ENCODE measurements at places on chromosomes 5 and 9.

DNA sequence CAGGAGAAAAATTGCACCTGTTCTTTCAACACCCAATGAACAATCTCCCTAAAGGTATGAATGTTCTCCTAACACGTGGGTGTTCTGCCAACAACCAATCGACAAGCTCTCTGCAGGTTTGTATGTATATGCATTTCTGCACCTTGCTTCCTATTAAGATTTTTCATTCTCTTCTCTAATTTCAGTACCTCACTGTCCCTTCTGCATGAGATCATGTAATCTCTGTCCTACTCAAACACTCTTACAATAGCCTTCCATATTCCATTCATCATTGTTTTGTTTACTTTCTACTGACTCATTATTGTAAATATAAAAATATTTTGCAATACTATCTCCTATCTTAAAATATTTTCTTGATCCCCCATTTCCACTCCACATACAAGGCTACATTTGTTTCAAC, 382.0 kb downstream of the CDH12 start:
- no peak for DNase-seq

DNA sequence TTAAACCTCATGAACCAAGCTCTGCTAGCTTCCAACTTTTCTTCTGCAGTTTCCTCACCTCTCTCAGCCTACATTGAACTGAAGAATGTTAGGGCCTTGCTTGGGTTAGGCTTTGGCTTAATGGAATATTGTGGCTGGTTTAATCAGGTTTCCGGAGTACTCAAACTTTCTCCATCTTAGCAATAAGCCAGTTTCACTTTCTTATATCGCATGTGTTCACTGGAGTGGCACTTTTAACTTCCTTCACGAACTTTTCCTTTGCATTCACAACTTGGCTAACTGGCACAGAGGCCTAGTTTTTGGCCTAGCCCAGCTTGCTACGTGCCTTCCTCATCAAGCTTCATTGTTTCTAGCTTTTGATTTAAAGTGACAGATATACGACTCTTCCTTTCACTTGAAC, 81.0 kb upstream of the MAST4 start:
- no peak for DNase-seq

- DNase-seq = no peak
Observed at GRCh38 chr9:33170464-33171415, 3.6 kb upstream of the B4GALT1 start.

DNA sequence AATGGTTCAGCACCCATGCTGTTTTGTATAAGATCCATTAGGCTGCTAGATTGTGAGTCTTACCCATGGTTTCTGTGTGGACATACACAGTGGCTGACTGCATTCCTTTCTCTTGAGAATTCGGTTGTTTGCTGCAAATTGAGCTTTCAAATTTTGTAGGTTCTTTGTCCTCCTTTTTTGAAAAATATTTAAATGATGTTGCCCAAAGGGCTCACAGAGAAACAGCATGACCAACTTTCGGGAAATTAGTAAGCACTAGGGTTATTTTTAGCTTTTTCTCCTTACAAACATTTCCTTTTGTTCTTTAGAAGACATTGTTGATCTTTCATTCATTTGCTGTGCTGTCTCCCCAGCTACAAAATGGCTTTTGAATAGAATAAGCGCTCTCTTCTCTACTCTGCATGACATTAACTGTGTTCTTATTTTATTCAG, 79.4 kb downstream of the NLN start:
- DNase-seq = no peak

DNA sequence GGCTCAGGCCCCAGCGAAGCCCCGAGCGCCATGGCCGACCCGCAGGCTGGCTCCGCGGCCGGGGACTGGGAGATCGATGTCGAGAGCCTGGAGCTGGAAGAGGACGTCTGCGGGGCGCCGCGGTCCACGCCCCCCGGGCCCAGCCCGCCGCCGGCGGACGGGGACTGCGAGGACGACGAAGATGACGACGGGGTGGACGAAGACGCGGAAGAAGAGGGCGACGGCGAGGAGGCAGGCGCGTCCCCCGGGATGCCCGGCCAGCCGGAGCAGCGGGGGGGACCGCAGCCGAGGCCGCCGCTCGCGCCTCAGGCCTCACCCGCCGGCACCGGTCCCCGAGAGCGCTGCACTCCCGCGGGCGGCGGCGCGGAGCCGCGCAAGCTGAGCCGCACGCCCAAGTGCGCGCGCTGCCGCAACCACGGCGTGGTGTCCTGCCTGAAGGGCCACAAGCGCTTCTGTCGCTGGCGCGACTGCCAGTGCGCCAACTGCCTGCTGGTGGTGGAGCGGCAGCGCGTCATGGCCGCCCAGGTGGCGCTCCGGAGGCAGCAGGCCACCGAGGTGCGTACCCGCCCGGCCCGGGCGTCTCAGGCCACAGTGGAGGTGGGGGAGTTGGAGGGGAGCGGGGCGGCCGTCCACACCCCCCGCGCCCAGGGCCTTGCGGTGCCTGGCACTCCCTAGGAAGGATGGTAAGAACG, 1.6 kb downstream of the DMRT2 start:
- peak; percentile 59 for DNase-seq

DNA sequence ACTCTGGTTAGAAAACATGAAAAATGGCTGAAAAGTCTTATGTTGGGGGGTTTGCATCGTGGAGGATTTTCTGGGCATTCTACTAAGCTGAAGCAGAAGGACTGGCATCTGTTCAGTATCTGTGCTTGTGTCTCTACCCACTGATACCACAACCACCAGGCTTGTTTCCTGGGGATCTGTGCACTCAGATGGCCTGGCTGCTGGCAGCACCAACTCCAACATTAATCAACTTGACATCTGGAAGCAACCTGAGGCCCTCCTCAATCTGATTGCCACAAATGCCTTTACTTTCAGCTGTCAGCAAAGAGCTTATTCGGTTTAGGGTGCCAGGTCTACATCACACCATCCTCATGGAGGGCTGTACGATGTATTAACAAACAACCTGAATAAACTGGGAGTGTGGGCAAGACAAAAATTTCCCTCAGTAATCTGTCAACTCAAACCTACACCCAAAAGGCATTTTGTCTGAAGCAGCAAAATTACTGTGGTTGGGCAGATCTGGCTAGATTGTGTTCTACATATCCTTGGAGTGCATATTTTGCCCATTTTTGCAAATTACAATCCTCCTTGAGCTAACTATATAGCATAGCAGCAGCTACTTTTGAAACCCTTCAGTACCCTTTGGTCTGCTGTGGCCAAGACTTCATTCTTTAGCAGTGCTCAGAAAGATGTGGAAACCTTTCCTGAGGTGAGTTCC, 74.6 kb downstream of the FOXD1 start:
- no peak for DNase-seq

- peak; percentile 60 for DNase-seq
Observed at GRCh38 chr5:157574456-157575380, 857 bp downstream of the ADAM19 start.

- no peak for DNase-seq
Observed at GRCh38 chr5:25448646-25449045, 803.9 kb upstream of the CDH10 start.

GRCh38 chr9:16143310-16143709, 590.5 kb downstream of the CCDC171 start:
- no peak for DNase-seq

GRCh38 chr9:77176686-77177142, 620 bp upstream of the VPS13A start:
- DNase-seq = no peak

DNA sequence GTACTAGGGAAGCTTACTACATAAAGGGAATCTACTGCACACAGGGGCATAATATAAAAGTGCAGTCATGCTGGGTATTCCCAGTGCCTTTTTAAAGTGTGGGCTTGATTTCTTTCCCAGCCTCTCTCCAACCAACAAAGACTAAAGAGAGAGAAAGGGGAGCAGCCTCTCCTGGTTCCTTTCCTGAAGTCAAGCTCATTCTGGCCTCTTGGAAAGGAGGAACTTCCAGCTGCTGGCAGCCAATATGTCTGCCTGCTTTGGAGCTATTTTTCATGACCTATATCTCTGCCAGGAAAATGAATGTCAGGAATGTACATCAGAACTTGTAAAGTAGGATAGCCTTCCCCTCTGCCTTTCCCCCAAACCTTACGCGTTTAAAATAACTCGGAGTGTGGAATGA, 57.1 kb downstream of the RAB3C start:
- DNase-seq = peak; percentile 52

- DNase-seq = no peak
Observed at GRCh38 chr9:72312386-72312987, 52.5 kb downstream of the ZFAND5 start.

- no peak for DNase-seq
Observed at GRCh38 chr5:32461441-32462120, 17.0 kb upstream of the ZFR start.

DNA sequence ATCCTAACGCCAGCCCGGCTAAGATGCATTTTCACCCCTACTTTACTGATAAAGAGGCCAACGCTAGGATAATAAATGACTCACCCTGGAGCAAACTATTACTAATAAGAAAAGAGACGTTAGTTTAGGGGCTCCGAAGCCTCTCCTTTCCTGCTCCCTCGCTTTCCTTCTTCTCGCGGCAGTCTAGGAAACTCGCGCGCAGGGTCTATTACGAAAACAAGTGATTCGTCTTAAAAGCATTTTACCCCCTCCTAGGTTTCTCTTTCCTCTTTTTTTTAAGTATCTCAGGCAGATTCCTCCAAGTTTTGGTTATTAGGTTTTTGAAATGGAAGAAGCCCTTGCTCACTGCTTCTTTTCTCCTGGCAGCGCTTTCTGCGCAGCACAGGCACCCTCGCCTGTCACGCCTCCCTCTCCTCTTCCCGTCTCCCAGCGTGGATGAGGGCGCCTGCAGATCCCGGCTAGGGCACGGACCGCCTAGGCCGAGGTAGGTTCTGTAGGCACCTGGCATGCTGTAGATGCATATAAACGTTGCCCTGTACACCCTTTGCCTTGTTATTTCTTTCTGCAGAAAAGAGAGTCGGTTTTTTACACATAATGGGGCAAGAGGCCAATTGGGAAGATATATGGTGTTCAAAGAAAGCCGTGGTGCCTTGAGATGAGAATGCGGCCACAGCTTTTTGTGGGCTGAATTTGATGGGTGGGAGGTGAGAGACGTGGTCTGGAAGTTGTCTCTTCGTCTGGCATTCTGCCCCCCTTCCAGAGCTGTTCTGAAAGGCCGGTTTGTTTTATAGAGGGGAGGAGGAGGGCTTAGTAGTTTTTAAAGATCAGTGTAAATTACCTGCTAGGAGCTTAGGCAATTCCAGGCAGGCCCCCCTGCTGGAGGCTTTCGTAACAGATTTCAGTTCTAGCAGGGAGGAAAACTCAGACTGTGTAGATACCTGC, 983 bp downstream of the GCNT1 start:
- peak; percentile 54 for DNase-seq

- DNase-seq = no peak
Observed at GRCh38 chr9:95670122-95670521, 153.4 kb upstream of the PTCH1 start.

- DNase-seq = no peak
Observed at GRCh38 chr5:36703245-36703860, 96.9 kb downstream of the SLC1A3 start.

DNA sequence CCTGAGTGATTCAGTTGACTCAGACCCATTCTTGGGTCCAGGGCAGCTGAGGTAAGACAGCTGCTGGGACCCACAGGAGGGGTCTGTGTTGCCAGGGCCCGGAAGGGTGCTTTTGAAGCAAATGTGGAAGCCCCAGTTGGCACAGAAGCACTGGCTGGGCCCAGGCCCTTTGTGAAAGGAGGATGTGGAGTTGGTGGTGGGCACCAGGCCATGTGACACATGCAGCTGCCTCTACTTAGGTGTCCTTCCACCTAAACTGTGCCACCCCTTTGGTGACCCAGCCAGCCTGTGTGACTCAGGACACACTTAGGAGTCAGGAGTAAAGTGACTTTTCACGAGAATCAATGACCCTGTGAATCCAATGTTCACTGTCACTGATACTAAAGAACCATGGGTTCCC, 114.3 kb upstream of the SLC25A48 start:
- DNase-seq = no peak

GRCh38 chr5:80348171-80348570, 28.4 kb downstream of the SPZ1 start:
- no peak for DNase-seq

- DNase-seq = peak; percentile 48
Observed at GRCh38 chr9:114098021-114098935, 814 bp downstream of the KIF12 start.

GRCh38 chr9:89304834-89305188, 6.2 kb upstream of the CKS2 start:
- DNase-seq = no peak

DNA sequence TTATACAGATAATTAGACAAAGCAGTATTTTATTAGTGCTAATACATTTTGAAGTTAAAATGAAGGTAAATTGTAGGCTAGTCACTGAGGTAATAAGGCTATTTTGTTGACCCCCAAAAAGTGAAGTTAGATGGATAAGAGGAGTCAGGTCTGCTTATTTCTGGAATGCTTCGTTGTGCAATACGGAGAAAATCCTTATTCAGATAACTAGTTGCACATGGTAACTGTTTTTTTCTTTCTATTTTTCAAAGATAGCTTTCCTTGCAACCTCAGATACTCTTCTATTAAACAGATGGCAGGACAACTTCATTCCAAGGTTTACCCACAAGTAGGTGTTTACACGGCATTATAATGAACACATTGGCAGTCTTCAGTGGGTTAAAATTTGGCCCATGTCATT, 101.1 kb downstream of the TMEM174 start:
- no peak for DNase-seq

DNA sequence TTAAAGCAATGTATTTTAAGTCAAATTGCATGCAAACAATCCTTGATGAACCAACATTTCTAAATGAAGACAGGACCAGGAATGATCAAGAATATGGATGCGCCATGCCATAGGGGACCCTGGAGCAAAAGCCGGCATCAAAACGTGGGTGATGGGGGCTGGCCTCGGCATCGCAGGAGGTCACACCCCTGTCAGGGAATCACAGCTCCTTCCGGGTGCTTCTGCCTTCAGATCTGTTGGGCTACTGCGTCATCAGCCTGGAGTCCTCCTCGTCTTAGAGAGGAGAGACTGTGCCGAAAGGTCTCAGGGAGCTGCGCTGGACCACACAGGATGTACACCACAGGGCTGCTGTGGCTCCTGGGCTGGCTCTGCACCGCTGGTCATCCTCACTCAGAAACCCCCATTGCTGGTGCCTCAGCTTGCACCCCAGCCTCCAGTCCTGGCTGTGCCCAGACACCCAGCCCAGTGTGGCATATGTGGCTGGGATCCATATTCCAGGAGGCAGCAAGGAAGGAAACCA, 152.9 kb upstream of the PPP1R26 start:
- DNase-seq = no peak

GRCh38 chr5:78280261-78280660, 14.2 kb downstream of the AP3B1 start:
- no peak for DNase-seq

- no peak for DNase-seq
Observed at GRCh38 chr9:88747768-88748167, 212.8 kb downstream of the NXNL2 start.

GRCh38 chr5:177968661-177969211, 27.3 kb downstream of the PROP1 start:
- DNase-seq = no peak

- no peak for DNase-seq
Observed at GRCh38 chr9:113492343-113493202, 29.0 kb downstream of the RGS3 start.

GRCh38 chr5:175410926-175411325, 33.1 kb downstream of the DRD1 start:
- no peak for DNase-seq
